ENCODE measurements at places on chromosomes 11 and 22.

DNA sequence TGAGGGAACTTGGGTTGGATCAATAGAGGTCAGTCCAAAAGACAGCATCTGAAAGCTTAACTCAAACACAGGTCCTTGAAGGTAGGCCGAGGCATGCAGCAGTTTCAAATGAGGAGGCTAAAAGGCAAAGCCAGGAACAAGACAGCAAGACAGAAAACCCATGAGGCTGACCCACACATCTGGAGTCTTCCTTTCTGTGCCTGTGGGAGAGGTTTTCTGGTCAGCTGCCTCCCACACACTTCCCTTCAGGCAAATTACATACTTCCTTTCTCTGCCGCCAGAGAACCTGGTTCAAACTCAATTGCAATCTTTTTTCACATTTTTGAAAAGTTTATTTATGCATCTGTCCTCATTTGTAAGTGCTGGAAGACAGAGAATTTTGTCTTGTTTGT is 29.8 kb upstream of the CRTAM start:
- no peak for DNase-seq

GRCh38 chr11:75502138-75502537 is 23.6 kb downstream of the GDPD5 start:
- DNase-seq, result no peak

DNA sequence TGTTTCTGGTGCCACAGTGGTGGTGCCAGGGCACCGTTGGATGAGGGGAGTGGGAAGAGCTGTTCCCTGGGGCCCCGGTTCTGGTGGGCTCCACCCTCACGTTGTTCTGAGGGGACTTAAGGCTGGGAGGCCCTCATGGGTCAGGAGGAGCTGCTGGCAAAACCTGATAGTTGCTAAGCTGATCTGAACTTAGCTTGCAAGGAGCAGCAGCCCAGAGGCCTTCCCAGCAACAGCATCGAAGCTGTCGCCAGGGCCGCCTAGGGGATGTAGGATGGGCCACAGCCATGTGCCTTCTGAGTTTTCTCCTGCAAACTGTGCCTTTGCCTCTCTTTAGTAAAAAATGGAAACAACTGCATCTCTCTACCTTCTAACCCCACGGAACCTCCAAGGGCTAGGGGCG is 240.2 kb downstream of the TBC1D22A start:
- DNase-seq, result no peak

DNA sequence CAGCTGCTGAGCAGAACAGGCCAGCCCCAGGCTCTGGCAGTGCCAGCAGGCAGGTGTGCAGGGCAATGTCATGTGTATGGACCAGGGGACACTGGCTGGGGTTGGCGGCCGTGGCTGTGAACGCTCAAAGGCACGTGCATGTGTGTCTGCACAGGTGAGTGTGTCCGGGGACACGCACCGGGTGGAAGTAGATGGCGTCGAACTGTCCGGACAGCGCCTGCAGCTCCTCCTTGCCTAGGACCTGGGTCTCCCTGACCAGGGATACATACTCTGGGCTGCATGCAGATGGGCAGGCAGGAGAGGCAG is 863 bp downstream of the HDAC10 start:
- DNase-seq, result no peak

DNA sequence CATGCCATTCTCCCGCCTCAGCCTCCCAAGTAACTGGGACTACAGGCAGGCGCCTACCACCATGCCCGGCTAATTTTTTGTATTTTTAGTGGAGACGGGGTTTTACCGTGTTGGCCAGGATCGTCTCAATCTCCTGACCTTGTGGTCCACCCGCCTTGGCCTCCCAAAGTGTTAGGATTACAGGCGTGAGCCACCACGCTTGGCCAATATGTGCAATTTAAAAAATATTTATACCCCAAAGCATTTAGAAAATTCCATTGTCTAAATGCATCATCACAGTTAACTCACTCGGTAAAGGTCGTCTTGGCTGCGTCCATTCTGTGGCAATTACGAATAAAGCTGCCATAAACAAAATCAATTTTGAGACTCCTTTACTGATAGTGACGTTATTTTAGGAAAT is 36.2 kb downstream of the EP300 start:
- no peak for DNase-seq

- DNase-seq, result no peak
Measured at GRCh38 chr11:9385327-9385899, 961 bp downstream of the IPO7 start.

GRCh38 chr11:61802605-61803004 is 9.9 kb downstream of the FEN1 start:
- no peak for DNase-seq
